Bone marrow (tissue), 2 donors: ENCODE measurements at places on chromosomes 16 and 17.

DNA sequence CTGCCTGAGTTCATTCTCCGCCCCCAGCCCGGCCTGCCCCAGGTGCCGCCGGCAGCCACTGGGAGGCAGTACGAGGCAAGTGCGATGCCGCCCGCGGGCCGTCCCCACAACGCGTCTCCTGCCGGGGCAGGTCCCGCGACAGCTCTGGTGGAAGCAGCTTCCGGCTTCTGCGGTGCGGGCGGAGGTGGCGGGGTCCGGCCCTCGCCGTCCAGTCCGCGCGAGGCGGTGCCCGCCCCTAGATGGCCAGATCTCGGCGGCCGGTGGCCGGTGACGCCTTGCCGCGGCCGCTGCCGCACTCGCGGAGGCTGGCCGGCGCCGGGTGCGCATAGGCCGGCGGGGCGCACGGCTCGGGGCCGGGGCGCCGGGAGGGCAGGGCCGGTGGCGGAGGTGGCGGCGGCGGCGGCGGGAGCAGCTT is 1.8 kb downstream of the GJD3 start:
- DNase-seq, result peak; percentile 52

GRCh38 chr17:4309897-4310296 is 46.1 kb upstream of the ANKFY1 start:
- no peak for DNase-seq

DNA sequence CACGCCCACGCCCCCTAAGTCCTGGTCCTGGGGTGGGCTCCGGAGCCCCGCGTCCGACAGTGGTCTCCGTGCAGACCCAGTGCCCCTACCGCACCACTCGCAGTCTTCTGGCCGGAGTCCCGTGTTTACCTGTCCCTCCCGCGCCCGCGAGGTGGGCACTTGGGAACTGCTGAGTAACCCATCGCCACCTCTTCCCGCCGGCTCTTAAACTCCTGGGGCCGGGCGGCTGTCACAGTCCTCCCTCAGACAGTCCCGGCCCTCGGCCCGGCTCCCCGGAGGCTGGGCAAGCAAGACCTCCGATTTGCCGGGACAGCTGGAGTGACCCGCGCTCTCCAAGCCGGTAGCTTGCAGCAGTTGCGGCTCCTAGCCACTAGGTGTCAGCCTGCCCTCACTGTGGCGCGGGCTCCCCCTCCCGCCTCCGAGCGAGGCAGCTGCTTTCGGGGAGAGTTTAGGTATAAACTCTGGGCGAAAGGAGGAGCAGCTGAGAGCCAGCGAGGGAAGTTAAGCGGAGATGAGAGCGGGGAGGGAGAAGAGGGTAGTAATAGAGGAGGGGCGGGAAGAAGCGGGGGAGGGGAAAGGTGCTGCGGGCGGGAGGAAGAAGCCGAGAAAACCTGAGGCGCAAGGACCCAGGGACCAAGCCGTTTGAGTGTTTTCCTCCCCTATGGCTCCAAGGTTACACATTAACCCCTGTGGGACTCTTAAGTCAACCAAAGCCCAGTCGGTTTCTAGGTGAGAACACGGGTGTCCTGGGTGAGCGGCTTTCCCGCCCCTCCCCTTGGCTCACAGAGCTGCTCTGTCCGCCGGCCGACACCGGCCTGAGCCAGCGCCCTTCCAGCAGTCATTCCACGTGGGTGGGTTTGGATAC is 826 bp upstream of the TLCD1 start:
- peak; percentile 67 for DNase-seq

GRCh38 chr16:74951681-74952080 is 33.2 kb downstream of the WDR59 start:
- DNase-seq, result no peak

GRCh38 chr16:56946767-56947603 is 14.8 kb upstream of the CETP start:
- DNase-seq, result no peak

DNA sequence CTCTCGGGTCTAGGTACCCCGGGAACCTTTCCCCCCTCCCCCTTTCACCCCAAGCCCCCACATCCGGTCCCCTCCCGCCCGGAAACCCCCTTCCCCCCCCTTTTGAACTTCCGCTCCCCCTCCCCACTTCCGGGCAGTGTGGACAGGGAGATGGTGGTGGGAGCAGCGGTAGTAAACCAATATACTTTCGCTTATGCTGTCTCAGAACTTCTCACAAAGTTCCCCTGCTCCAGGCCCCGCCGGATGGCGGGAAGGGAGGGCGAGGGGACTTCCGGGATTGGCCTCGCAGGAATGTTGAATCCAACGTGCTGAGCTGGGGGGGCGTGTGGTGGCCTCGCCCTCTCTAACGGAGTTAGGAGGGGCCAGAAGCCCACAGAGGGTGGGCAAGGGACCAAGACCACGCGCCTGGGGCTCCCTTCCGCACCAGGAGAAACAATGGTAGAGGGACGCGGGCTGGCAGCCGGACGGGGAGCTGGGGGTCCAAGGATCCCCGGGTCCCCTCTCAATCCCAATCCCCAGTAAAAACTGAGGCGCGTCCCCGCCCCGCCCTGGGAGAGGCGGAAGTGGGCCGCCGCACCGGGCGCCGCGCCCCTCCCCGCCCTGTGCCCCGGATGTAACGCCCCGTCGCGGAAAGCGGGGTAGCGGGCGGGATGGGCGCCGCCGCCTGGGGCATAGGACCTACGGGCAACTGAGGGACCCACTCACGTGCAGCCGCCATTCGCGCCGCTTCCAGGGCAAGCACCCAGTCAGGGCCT is 742 bp downstream of the PFN1 start:
- DNase-seq, result no peak

DNA sequence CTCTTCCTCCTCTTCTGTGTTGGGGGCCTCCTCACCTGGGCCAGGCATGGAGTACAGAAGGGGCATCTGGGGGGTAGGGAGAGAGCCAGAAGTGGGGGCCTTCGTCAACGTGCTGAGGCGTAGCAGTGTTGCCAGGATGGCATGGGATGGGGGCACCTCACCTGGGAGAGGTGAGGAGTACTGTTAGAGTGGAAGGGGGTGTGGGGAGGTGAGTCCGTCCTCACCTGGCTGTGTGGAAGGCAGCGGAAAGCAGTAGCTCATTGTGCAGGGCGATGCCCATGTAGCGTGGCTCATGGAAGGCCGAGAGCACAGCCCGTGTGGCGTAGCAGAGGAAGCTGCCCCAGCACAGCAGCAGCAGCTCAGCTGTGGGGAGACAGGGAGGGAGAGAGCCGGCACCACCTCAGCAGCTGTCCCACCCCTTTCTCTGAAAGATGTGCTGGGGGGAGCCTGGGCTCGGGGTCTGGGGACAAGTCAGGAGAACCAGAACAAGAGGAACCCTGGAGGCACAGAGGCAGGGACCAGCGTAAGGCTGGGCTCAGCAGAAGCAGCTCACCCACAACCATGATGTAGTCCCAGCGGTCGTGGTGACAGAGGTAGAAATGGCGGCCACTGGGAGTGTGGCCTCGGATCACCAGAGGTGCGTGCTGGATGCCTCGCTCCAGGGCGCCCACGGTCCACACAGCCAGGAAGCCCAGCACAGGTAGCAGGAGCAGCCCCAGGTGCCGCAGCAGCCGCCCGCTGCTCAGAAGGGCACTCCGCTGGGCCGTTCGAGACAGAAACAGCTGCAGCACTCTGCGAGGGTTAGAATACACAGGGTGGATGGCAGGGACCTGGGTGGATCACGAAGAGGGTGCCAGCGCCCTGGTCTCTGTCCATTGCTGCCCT is 9.0 kb downstream of the GPR179 start:
- no peak for DNase-seq

DNA sequence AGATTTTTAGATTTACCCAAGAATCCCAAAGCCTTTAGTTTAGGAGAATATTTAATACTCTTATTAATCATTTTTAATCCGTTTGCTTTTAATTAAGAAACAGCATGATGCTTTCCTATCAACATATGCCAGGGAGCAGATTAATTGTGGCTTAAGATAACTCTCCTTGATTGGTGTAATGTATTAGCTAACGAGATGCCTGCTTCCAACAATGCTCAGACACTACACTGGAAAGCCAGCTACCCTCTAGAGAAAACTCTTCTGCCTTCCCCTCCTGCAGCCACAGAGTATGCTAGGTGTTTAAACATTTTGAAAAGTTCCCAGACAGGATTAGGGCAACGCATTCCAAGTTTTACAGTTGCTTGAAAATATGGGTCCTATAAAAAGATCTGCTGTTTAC is 142.2 kb downstream of the AATF start:
- DNase-seq, result no peak

DNA sequence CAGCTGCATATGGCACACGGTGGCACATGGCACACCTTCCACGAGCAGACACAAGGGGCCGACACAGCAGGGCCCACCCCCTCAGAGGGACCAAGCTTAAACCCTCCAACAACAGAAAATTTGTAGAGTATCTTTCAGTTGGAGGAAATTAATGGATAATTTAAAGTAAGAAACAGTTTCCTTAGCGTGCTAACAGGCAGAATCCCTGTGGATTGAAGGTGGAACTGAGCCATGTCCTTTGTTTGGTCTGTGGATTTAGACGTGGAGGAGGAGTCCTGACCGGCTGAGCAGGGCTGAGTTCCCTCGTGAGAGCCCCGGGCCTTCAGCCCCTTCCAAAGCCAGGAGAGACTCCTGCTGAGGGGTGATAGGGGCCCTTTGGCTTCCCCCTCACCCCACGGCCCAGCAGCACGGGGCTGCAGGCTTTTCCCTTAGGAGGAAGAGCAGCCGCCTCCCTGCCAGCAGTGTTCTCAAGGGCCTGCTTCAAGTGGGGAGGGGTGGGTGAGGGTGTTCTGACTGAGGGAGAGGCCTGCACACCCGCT is 1.4 kb upstream of the CYB561 start:
- DNase-seq, result no peak

GRCh38 chr17:83036193-83036592 is 43.2 kb upstream of the METRNL start:
- no peak for DNase-seq

- DNase-seq, result no peak
Measured at GRCh38 chr17:13646969-13647542, 45.3 kb upstream of the HS3ST3A1 start.

GRCh38 chr16:81004646-81005353 is 1.9 kb downstream of the CMC2 start:
- no peak for DNase-seq

- DNase-seq, result no peak
Measured at GRCh38 chr17:8856869-8857575, 10.5 kb downstream of the PIK3R6 start.

DNA sequence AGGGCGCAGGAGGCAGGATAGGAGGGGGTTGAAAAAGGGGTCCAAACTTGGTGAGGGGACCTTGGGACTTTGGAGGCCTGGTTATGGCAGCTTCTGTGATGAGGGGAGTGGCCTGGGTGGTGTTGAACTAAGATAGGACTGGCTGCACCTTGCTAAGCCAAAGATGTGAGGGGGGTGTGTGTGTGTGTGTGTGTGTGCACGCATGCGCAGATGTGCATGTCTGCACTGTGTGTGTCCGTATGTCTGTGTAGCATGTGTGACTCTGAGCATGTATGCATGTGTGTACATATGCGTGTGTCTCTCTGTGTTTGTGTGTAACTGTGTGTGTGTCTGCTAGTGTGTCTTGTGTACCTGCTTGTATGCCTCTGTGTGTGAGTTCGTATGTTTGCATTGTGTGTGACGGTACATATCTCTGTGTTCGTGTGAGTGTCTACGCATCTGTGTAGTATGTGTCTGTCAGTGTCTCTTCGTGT is 4.1 kb downstream of the SLC16A5 start:
- no peak for DNase-seq

- no peak for DNase-seq
Measured at GRCh38 chr16:81548876-81549546, 104.4 kb downstream of the CMIP start.

DNA sequence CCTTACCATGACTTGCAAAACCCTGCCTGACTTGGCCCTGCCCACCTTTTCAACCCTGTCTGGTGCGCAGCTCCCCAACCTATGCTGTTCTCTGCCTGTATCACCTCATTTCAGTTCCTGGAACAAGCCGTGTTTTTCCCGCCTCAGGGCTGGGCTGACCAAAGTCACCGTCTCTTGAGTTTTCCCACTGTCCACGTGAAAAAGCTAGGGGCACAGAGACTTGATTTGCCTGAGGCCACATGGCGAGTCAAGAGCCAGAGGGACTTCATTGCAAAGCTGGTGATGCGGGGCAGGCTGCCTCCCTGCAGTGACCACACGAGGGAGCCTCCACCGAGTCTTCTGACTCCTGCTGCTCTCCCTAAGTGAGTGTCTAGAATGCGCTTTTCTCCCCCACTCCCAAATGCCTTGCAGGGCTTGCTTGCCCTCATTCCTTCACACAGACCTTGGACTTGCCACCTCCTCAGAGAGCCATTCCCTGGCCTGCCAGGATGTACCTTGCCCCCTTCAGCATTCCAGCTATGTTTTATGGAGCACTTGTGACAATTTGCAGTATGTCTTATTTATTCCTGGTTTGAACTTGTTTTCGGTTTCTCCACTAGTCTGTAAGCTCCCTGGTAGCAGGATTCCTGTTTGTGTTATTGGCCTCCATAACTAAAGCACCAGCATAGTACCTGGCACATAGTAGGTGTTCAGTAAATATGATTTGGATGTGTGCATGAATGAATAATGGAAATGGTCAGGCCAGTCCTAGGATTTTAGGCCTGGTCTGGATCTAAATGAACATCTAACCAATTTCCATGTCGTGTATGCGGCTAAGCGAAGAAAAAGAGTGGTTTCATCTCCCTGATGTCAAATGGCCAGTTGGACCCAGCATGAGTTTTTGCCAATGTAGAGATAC is 252.3 kb downstream of the SNX29 start:
- no peak for DNase-seq

DNA sequence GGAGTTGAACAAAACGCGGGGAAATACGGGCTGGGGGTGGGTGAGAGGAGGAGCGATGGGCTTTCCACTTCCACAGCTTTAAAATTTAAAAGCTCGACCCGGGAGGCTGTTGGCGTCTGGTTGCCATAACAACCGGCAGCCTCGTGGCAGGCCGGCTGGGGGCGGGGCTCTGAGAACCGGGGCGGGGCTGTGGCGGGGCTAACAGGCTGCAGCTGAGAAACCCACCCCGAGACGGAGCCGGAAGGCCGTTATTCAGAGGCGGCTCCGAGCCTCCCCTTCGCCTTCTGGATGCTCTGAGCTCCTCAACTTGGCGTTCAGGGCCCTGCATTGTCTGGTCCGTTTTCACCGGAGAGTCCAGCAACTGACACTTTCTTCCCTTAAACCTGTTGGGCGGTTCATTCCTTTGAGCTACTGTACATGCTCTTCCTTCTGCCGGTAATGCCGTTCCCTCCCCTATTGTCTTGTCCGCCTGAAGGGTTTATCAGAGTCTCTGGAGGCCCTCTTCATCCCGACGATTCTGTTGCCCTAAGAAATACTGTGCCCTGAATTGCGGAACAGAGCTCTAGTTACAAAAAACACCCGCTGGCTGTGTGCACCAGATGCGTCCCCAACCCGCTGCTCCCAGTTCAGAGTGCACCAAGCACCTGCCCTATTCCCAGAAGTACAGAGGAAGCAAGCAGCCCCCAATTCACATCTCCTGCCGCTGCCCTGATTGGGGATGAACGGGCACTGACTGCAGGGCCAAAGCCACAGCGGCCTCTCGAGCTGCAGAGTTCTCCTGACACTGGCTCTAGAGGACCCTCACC is 596 bp downstream of the DNAAF8 start:
- DNase-seq, result peak; percentile 75
